WTC11 (cell line): ENCODE measurements at places on chromosomes 11 and 22. TPM values are rescaled to one million over a fixed set of nuclear protein-coding genes. Genes with fewer than 3 reads are reported as not detected.

GRCh38 chr11:11626128-11626527 lies 4.3 kb upstream of the GALNT18 start:
- no peaks in the 10 kb centered on the region for H3K36me3 ChIP-seq
- DNase-seq: no peak
- H3K27ac ChIP-seq: no peak overlapping the region
- peaks cover 32% of the 10 kb centered on the region for H3K4me1 ChIP-seq

DNA sequence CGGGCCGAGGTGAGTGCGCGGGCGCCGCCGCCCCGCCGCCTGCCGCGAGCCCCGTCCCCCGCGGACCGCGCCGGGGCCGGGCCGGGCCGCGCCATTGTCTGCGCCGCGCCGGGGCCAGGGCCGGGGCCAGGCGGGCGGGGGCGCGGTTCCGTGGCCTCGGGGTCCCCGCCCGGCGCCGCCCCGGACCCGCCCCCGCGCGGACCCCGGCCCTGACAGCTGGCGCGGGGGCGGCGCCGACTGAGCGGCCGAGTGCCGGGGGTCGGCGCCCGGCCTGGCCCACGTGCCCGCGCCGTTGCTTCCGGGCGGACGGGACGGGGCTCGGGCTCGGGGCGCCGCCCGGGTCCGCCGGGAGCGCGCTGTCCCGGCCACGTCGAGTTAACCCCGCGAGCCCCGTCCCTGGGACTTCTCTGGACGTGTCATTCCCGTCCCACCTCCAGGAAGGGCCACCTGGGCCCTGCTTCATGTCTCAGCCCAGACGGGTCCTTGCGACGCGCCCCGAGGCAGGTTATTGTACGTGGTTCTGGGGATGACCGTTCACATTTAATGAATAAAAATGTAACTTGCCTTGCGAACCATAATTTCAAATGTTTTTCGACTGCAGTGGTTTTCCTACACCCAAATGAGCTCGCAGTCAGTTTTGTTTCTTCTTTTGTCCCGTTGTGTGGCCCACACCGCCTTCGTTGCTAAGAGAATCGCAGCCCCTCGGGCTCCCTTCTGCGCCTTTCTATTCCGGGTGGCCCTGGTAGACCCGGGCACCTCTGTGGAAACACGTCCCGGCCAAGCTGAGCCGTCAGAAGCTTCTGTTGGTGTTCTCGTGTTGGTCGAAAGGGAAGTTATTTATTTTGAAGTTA lies 562 bp downstream of the ZBED4 start:
- no peak for DNase-seq
- no peaks in the 10 kb centered on the region for H3K36me3 ChIP-seq
- H3K4me1 ChIP-seq: peaks cover 24% of the 10 kb centered on the region
- peak overlapping the region; percentile 93 for H3K4me3 ChIP-seq
- H3K27ac ChIP-seq: peak overlapping the region; percentile 75

DNA sequence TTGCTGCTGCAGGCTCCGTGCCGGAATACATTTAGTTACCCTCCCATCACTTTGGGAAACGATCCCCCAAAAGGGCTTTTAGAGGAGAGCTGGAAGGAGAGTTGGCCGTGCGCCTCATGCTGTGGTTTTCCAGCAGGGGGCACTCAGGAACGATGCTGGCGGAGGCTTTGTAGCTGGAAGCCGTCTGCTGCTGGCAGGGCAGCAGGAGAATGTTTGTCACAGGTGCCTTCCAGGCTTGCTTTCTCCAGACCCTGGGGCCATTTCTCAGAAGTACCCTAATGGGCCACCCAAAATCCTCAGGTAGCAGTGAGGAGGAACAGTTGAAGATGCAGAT lies 30.0 kb upstream of the CABP7 start:
- H3K27ac ChIP-seq: peak overlapping the region; percentile 85
- peaks cover 51% of the 10 kb centered on the region for H3K4me1 ChIP-seq
- 0 out of 2 replicates have a peak, but pooled peaks cover 3% of the 10 kb centered on the region for H3K36me3 ChIP-seq
- H3K27me3 ChIP-seq: no peaks in the 10 kb centered on the region
- no peak overlapping the region for H3K4me3 ChIP-seq
- DNase-seq: peak; percentile 86

- 0 out of 2 replicates have a peak, but pooled peaks cover 10% of the 10 kb centered on the region for H3K4me1 ChIP-seq
- no peak overlapping the region for H3K27ac ChIP-seq
- no peaks in the 10 kb centered on the region; the same call in 1 of the 2 replicates for H3K27me3 ChIP-seq
- DNase-seq: no peak
- H3K4me3 ChIP-seq: no peak overlapping the region
Observed at GRCh38 chr11:127619946-127620345, 619.4 kb upstream of the KIRREL3 start.

DNA sequence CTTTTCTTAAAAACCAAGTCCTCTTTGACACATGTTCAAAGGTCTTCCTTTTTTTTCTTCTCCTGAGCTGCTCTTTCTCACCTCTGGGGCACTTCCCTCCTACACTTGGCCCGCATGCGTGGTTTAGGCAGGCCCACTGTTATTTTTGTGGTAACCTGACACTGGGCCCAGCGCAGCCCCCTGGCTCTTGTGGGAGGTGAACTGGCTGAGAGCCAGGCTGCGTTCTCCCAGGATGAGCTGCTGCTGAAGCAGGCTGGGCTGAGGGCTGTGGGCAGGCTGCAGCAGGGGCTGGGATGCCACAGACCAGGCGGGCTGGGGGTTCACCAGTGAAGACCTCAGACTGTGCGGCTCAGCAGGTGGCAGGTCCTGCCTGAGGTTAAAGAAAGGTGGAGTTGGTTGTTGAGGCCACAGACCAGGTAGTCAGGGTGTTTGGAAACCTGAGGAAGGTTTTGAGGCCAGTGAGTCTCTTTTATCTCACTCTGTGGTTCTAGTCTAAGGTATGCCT lies 72.4 kb downstream of the TEAD1 start:
- peak overlapping the region; percentile 26; the same call in 1 of the 2 replicates for H3K4me3 ChIP-seq
- peaks cover 82% of the 10 kb centered on the region for H3K4me1 ChIP-seq
- H3K27me3 ChIP-seq: no peaks in the 10 kb centered on the region
- peak; percentile 87 for DNase-seq

GRCh38 chr11:44595964-44596381 lies 30.5 kb downstream of the CD82 start:
- no peak overlapping the region for H3K4me3 ChIP-seq
- H3K27ac ChIP-seq: no peak overlapping the region
- no peaks in the 10 kb centered on the region for H3K36me3 ChIP-seq
- peaks cover 21% of the 10 kb centered on the region for H3K4me1 ChIP-seq

GRCh38 chr22:25760848-25761595 lies 19.0 kb downstream of the MYO18B start:
- H3K36me3 ChIP-seq: no peaks in the 10 kb centered on the region
- no peaks in the 10 kb centered on the region for H3K4me1 ChIP-seq
- no peak overlapping the region for H3K4me3 ChIP-seq
- no peaks in the 10 kb centered on the region; the same call in 1 of the 2 replicates for H3K27me3 ChIP-seq

GRCh38 chr11:92865352-92865751 lies 104.1 kb upstream of the MTNR1B start:
- no peak overlapping the region for H3K27ac ChIP-seq
- no peak overlapping the region for H3K4me3 ChIP-seq
- no peak for DNase-seq
- H3K27me3 ChIP-seq: no peaks in the 10 kb centered on the region
- no peaks in the 10 kb centered on the region for H3K36me3 ChIP-seq

PLA2G6 gene
- 29.9 to 44.1 TPM (median 37.6 TPM) in 3 replicates for total RNA-seq

TMEM191C gene
- 4.8 to 6.4 TPM (median 5.2 TPM) in 3 replicates for total RNA-seq

CHRNA10 gene
- 0.46 to 1.7 TPM (median 0.73 TPM) in 3 replicates for total RNA-seq

TTC28 gene
- 12.1 to 13.5 TPM (median 13.0 TPM) in 3 replicates for total RNA-seq

TUBGCP6 gene
- total RNA-seq: 36.3 to 45.4 TPM (median 40.8 TPM) in 3 replicates
